ENCODE measurements at places on chromosomes 1 and 21.

DNA sequence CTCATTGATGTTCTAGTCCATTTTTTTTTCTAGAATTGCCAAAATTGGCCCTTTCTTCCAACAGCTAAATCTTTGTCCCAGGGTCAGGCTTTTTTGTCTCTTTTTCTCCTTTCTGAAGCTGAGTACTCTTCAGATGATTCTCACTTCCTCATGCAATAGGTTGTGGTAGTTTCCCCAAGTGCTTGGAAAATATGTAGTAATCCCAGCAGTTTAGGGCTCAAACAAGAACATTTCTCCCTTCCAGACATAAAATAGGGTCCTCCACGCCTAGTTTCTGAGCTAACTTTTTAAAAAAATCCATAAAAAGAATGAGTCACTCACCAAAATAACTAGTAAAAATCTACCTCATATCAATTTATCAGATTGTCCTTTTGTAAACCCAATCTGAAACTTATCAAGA is 10.0 kb upstream of the MCOLN3 start:
- DNase-seq, result no peak

GRCh38 chr1:31435471-31436409 is 22.7 kb downstream of the SERINC2 start:
- no peak for DNase-seq

DNA sequence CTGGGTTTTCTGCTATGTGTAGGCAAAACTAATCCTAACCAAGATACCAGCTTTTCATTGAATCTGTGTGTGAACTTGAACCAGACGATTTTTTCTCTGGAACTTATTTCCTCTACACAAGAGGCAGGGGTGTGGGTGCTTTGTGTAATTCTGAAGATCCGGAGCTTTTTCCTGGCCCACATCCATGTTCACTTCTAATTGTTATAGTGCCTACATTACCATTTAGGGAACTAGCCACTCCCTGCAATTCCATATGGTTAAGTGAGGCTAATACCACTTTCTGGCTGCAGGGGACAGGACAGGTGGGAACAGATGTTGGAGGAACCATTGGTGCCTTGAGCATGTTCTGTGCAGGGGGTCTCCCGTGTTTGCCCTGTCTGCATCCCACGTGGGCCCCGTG is 83.4 kb upstream of the FMN2 start:
- DNase-seq, result no peak

- no peak for DNase-seq
These were observed 128.8 kb upstream of the RAVER2 start for GRCh38 chr1:64616039-64616438.

DNA sequence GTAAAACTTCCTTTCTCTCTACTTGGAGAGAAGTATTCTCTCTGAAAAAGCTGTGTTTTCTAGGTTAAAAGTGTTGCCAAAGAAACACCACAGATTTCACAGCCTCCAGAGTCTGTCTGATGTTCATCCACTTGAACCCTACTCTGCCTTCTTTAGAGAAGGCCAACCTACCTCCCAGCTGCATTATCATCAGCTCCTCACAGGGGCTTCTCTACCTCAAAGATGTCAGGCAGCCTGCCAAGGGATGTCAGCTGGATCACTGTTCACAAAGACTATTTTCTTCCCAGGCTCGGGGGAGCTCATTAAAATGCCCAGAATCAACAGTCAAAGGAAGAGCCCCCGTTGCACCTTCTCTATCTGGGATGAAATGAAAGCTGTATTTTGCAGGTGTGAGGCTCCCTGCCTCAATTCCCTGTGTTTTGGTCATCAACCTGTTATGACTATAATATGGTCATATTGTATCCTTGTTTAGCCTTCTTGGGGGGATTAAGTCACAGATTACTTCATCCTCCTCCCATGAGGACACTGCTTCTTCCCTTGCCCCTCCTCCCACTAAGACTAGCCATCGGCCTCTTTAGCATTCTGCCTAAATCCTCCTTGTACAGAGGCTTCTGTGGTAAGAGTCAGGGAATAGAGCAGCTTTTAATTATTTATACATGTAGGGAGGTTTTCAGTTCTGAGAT is 25.7 kb downstream of the ANGPTL7 start:
- no peak for DNase-seq

- DNase-seq, result no peak
These were observed 27.5 kb downstream of the ARID1A start for GRCh38 chr1:26723013-26723991.

- no peak for DNase-seq
These were observed 117.4 kb downstream of the MRPS6 start for GRCh38 chr21:34190576-34191321.

- DNase-seq, result no peak
These were observed 23.6 kb upstream of the PIGC start for GRCh38 chr1:172467446-172467845.

DNA sequence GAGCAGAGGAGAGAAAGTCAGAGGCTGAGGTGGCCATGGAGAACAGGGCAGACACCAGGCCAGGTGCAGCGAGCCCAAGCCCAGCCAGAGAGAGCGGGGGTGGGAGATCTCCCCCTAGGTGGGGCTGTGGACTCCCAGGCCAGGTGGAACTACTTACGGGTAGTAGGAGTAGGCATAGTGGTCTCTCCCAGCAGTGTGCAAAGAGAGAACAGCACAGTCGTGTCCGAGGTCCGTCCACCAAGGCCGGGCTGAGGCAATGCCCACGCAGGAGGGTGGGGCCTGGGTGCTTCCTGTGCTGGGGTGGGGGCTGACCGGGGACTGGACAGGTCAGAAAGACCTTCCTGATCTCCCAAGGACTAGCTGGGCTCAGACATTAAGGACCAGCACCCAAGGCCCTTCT is 263.7 kb downstream of the PTPRU start:
- DNase-seq, result no peak

DNA sequence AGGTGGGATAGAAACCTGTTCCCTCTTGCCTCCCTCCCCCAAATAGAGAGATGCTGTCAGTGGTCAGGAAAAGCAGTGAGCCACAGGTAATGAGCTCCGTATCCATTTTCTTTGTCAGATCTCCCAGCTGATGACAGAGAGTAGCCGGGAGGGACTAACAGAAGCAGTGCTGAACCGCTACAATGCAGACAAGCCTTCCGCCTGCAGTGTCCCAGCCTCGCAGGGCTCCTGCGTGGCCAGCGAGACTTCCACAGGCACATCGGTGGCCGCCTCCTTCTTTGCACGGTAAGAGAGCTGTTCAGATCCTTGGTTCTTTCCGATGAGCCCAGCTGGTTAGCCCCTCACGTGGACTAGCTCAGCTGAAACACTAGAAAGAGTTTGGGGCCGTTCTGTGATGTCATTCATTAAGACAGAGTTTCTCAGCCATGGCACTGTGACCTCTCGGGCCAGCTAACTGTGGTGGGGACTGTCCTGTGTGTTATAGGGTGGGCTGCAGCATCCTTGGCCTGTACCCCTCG is 264.7 kb downstream of the KIF26B start:
- DNase-seq, result no peak

GRCh38 chr1:46522184-46522968 is 29.1 kb downstream of the KNCN start:
- no peak for DNase-seq

DNA sequence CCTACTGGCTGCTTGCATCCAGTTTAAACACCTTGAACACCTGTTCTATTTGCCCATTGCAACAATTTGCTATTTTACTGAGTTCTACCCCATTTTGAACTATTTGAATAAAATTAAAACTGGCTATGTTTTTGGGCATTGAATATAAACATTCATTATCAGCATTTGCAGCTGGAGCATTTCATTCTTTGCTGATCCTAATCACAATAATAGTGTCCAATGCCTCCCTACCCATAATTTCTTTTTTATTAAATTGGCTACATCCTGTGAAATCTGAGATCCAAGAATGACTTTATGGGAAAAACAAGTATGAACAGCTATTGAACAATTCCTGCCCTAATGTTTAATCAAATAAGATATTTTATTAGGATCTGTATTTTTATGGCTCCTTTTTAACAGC is 447.9 kb downstream of the PLA2G4A start:
- DNase-seq, result no peak

DNA sequence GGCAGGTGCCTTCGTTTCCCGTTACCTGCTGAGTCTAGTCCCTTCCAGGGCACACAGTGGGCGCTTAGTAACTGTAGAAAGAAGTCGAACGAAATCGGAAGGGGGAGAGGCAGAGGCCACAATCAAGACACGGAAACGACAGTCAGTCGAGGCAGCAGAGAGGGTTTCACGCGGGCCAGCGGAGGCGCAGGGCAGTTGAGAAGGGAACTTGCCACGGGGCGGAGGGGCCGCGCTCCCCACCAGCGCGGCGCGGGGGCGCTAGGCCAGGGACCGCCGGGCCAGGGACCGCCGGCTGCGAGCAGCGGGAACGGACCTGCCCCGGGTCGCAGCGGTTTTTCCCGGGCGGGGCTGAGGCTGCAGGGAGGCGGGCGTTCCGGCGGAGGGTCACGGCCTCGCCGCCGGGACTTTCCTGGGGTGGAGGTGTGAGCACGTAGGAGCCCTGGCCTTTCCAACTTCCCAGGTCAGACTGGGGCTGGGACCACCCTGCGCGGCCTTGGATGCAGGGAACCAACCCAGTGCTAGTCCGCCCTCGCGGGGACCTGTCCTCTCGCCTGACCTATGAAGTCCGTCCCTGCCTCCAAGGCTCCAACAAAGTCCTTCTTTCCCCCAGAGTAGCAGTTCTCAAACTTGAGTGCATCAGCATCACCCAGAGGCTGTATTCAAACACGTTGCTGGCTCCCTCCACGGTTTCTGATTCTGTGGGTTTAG is 150.1 kb upstream of the FGGY start:
- DNase-seq, result no peak

DNA sequence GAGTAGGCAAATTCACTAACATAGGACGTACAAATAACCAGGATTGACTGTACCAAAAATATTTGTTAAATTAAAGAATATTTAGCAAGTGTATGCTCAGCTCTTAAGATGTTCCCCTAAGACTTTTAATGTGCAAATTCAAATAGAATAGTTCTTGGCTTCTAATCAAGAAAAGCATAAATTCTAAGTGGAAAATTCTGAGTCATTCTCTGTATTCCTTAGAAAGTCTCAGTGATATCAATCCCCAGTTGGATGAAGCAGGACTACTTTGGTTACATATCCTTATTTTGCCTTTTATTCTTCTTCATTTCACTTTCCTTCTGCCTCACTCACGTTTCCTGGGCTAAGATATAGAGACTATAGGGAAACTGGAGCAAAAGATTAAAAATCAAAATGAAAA is 130.2 kb downstream of the IFI44 start:
- DNase-seq, result no peak

GRCh38 chr1:15691434-15692032 is 7.4 kb downstream of the PLEKHM2 start:
- DNase-seq, result no peak

- DNase-seq, result no peak
These were observed 21.6 kb downstream of the AK5 start for GRCh38 chr1:77303387-77303786.

DNA sequence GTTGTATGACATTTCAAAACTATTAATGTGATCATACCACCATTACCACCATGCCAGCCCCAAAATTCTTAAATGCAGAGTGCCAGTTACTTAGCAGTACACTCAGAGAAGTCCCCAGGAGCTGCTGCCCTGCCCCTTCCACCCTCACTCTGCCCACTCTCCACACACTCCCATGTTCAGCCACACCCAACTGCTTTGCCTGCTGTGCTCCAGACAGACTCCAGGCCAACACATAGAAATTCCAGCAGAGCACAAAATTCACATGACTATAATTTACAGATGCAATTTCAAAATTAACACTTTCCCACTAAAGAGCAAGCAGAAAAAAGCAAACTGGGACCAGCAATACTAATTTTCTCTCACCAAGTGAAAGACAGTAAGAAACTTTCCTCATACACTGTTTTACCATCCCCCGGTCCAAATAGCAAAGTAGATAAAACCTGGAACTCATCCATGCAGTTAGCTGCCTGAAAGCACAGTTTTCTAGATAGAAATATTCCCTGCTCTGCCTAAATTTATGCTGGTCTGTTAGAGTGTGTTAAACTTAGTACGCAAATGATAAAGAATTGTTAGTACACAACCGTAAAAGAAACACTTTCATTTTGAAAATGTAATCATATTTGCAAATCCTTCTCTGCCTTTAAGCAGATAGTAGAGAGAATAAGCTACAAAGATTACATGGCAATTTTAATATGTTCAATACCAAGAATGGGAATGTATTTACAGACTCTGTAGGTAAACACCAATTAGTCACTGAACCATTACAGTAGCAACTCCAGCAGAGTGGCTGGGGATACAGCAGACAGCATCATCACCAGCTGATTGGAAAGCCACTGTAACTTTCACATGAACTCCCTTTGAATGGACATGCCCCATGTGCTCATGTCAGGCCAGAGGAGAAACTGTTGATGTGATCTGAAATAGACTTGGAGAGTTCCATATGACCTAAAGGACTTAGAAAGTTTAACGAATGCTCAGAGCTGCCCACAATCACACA is 176.5 kb downstream of the VAV3 start:
- DNase-seq, result no peak

All from cortex of kidney (tissue), 1 donor.